ENCODE measurements at places on chromosomes 6 and 20.

GRCh38 chr6:39897698-39898097 is 36.6 kb downstream of the MOCS1 start:
- no peak for DNase-seq

DNA sequence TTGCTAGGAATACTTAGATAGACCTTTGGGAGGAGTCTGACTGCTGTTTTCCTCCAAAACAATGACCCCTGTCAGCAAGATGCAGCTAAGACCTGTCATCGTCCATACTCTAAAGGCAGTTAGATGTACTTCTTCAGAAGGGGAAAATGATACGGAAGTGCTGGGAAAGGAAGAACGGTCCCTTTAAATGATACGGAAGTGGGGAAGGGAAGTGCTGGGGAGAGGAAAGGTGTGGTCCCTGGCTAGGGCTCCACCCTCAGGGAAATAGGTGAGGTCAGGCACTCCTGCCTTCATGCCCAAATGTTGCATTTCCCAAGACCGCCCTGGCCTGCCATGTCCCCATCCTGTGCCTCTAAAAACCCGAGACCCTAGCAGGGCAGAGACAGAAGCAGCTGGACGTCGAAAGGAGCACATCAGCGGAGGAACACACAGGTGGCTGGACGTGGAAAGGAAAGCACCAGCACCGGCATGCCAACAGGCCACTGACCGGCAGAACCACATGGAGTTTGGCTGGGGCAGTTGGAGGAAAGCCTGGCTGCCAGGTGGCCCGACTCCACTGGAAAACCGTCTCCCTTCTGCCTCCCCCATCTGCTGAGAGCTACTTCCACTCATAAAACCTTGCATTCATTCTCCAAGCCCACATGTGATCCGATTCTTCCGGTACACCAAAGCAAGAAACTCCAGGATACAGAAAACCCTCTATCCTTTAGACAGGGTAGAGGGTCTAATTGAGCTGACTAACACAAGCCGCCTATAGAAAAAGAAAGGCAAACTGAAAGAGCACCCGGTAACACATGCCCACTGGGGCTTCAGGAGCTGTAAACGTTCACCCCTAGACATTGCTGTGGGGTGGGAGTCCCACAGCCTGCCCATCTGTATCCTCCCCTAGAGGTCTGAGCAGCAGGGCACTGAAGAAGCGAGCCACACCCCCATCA is 94.6 kb downstream of the FAXC start:
- no peak for DNase-seq

GRCh38 chr6:26539071-26539615 is 977 bp downstream of the HMGN4 start:
- no peak for DNase-seq

GRCh38 chr20:48723308-48724264 is 104.2 kb downstream of the PREX1 start:
- DNase-seq, result no peak

- DNase-seq, result no peak
These were observed 47.2 kb upstream of the MLN start for GRCh38 chr6:33850869-33851541.

GRCh38 chr6:110573136-110573535 is 96.7 kb upstream of the SLC22A16 start:
- DNase-seq, result no peak

GRCh38 chr6:52045033-52045432 is 42.4 kb downstream of the PKHD1 start:
- no peak for DNase-seq

GRCh38 chr6:162683135-162683534 is 44.4 kb downstream of the PRKN start:
- no peak for DNase-seq
